ENCODE measurements at places on chromosomes 2 and 18.

DNA sequence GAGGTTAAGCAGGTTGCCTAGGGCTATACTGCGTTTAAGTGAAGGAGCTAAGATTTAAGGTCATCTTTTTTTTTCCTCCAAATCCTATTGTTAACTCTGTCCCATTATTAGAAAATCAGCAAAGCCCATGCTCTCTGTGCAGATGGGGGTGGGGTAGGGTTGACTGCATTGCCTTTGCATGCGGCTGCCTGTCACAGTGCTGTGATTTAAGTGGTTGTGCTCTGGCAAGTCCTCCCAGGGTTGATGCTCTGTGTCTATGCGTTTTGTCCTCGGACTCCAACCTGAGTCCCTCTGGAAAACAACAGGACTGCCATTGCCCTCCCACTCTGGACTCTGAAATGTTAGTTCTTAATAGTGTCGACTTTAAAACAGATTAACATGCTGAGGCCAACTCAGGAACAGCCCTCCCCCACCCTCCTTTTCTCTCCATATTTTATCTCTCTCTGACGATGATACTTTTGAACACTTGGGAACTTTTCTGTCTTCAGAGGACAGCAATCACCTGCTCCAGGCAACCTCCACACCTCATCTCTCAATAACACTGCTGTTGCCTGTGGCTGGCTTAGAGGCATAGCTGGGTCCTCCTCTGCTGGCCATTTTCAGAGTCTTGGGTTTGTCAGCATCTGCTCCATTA lies 5.8 kb downstream of the FHOD3 start:
- DNase-seq: no peak

DNA sequence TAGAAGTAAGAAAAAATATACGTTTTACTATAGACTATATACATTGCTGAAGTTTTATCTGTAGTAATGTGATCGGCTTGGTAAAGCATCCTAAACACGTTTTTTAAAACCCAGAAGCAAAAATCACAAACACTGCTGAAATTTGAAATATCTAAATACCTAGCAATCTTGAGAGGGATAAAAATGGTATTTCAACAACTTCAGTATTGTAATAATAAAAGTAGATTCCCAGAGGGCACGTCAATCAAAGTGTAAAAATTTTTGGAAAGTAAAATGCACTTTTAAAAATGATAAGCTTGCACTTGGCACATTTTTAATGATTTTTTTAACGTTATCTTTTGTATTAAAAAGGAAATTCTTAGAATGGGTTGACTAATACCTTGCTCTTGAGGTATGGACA lies 1.6 kb downstream of the ZC3H6 start:
- DNase-seq: no peak

- no peak for DNase-seq
Observed at GRCh38 chr2:157076526-157077161, 180.9 kb upstream of the GALNT5 start.

GRCh38 chr2:200416878-200417277 lies 93.0 kb downstream of the KCTD18 start:
- no peak for DNase-seq

DNA sequence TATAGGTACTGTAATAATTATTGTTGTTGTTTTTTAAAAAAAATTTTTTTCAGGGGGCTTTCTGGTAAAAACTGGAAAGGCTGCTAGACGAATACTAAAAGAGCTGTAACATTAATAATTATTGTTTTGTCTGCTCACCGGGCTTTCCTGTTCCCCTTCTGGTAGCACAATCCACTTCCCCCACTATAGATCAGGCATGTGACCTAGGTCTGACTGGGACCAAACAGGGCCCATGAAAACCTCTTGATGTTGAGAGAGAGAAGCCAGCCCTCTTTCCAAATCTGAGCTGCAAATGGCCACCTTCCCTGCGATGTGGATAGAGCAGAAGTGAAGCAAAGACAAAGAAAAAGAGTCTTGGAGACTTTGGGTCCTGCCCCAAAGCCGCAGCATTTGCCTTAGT lies 23.4 kb downstream of the SH2D6 start:
- DNase-seq: no peak

DNA sequence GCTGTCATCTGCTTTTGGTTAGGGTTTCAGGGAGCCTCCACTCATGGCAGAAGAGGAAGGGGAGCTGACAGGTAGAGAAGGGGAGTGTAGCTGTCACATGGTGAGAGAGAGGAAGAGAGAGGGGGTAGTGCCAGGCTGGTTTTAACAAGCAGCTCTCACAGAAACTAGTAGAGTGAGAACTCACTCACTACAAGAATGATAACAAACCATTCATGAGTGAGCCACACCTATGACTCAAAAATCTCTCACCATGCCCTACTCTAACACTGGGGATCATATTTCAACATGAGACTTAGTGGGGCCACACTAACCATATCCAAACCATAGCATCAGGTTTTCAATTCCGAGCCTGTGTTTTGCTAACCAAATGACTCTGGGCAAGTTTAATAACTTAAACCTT lies 274.9 kb upstream of the VWC2L start:
- DNase-seq: no peak

- DNase-seq: no peak
Observed at GRCh38 chr2:38438133-38438882, 61.2 kb upstream of the ATL2 start.

DNA sequence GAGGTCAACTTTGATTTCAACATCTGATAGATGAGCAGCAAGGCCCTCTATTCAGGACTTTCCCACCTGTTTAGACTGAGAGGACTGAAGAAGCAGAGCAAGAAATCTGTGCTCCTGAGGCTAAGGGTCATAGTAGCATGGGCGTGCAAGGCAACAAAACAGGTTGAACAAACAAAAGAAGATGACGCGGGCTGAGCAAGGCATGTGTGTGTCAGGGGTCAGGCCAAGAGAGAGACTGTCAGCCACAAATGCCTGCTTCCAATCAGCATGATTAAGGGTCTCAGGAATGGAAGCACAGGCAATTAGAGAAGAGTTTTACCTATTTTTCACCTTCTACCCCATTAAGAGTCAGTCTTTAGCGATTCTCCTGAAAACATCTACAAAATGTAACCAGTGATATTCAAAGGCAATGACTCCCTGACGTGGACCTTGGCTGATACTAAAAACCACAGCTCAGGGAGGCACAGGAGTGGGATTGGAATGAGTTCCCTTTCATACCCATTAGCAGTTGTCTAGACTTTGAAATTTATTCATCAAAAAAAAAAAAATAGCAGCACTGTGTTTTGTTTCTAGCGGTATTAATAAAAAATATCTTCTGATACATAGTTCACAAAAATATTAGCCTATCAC lies 81.9 kb downstream of the DYNAP start:
- DNase-seq: no peak

All from NAMALWA (cell line).